ENCODE measurements at places on chromosomes 2 and 18.

DNA sequence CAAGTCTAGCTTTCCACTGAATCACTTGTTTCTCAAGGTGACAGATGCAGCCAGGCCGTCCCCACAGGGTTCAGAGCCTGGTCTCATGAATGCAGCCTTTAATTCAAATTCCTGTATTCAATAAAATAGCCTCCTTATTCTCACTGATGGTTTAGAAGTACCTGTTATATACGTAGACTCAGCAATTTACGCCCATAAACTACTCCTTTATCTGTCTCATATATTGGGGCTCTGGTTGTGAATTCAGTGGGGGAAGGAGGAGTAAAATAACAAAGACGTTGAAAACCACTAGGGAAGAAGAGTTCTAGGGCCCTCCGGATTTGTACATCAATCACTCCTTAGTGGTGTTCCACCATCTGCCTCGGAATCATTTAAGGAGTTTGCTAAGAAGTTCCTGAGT is 1.7 kb downstream of the OBSL1 start:
- DNase-seq = no peak

- DNase-seq = no peak
Measured at GRCh38 chr2:167508709-167509108, 620.4 kb downstream of the XIRP2 start.

DNA sequence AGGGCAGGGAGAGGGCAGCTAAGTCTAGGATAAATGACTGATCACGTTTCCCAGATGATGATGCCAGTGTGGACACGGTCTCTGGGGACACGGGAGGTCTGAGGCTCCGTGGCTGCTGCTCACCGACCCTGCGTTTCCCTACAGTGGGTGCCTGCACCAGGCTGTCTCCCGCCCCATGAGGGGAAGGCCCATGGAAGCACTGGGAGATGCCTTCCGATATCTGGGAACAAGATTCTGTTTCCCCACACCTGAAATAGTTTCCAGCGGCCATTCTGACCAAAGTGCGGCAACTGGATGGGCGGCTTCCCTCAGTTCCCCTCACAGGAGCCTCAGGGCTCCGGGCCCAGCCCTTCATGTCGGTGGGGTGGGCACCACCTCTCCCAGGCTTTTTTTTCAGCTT is 83.1 kb downstream of the EDAR start:
- no peak for DNase-seq

DNA sequence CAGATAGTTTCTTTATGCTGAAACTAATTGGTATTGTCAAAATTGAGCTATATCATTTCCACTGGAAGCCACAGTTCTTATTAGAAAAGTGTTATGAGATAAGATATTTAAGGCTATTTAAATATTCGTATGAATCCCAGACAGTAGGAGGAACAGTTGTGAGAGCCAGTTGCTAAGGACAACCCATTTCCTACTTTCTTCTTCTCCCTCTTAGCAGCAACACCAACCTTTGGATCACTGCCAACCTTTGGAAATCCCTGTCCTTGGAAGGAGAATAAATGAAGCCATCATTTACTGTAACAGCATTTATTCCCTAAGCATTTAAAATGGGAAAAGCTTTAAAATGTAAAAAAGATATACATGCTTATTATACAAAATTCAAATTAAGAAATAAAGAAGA is 85.8 kb downstream of the PLCL1 start:
- DNase-seq = no peak

DNA sequence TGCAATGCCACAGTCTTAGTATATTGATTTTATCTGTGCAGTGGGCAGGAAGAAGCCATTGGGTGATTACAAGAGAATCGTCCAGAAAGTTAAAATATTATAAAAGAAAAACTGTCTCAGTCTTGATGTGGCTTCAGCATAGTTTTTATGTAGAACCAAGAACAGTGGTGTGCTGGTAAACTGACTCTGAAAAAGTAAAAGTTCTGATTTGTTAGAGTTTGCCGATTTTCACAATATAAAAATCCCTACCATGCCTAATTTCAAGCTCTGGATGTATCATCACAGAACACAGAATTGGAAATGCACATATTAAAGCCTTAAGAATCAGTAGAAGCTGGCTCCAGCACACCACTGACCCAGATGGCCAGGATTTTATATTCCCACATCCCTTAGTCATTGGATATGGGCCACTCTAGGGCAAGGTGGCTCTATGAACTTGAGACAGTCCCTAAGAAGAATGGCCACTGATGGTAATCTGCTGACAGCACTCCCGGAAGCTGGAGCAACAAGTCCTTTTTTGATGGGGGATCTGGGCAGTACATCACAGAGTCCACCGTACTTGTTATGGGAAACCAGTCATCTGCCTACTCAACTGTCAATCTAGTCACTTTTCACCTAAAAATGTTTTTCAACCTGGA is 9.3 kb upstream of the PLEKHM3 start:
- DNase-seq = no peak

DNA sequence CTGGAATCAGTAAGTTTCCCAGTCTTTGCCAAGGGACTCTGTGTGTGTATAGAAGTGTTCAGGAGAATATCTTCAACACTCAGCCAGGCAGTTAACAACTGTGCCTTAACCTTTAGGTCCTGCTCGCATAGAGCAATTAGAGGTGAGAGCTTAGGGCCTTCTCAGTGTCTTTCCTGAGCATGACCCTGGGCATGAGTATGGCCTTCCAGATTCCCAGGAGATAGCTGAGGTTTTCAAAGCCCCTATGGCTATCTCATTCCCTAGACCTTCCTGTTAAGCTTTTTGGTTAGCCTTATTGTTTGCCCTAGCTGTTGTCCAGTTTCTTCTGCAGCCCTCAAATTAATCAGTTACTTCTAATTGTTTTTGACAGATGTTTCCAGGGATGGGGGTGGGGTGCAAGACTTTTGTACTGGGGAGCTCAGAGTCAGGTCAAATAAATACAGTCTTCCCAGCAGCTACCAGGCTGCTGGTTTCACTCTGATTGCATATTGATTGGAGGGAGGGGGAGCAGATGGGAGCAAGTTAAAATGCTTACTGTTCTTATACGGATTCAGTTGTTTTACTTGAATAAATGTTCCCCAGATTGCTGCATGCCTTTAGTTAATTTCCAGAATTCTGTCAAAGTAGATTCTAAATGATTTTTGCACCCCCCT is 23.1 kb downstream of the PDK1 start:
- DNase-seq = no peak
